ENCODE measurements at places on chromosomes 1 and 21.

DNA sequence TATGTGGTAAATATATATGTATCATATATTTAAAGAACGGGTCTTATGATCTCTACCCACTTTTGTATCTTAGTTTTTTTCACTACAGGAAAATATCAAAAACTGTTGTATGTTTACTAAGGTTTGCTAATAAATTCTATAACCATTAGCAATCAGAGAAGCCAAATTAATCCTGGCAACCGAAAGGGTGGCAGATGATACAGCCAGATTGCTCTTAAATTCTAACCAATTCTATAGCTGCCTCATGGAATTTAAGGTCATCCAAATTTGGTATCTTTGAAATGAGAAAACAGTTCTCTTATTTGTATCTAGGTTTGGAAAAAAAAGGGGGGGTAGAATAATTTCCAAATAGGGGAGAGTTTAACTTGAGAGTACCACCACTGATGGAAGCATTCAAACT, 591.2 kb downstream of the SMYD3 start:
- no peak for DNase-seq

DNA sequence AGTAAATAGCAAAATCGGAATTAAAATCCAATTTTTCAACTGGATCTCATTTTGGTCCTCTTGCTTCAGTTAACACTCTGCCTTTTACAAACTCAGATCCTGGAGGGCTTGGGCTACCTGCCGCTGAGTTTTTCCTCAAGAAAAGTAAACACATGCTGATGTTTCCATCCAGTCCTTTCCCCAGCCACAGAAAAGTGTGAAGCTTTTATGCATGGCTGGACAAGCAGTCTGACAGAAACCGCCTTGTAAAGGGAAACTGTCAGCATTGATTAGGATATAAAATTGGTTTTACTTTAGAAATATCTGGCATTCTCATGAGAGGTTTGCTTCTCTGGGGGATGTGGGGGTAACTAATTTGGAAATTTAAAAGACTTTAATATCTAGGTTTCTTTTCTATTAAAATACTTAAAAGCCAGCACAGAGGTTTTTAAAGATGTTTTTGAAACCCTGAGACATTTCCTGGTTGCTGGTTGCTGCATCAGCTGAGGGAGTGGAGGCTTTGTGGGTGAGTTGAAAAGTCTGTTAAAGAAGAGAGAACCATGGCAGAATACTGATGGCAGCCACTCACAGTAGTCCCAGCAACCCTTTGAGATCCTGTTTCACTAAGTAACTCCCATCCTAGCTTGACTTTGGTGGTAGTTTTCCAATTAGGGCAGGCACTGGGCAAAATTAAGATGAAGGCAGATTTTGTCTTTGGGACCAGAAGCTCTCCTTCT, 238.3 kb downstream of the PAPPA2 start:
- DNase-seq = no peak

DNA sequence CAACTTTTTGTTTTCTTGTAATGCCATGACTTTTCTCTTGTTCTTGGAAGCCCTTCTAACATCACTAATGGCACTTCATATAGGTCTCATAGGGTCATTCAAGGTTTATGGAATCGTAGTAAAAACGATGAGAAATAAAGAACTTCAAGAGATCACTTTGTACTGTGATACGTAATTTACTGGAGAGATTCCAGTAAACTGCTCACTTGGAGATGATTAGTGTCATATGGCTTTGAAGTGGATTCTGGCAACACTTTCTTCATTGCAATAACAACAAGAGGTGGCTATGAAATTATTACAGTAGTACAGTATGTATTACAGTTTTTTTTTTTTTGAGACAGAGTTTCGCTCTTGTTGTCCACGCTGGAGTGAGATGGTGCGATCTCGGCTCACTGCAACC, 103.4 kb downstream of the RUSC1 start:
- no peak for DNase-seq

DNA sequence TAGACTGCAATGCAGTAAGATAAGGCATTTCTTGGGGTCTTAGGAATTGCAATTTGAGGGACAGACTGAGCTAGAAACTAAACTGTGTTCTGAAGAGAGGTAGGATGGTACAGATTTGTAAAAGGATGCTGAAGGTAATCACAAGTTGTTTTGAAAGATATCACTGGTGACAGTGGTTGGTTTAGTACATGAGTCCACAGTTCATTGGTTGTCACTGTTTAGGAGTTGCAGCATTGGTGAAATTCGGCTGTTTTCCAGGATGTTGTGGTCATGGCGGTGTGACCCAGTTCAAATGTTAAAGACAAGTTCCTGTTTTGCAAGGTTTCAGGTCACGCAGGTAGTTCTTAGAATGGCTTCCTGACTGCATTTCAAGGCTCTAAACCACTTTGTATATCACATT, 292.8 kb upstream of the B3GALT2 start:
- peak; percentile 55 for DNase-seq

- DNase-seq = no peak
Observed at GRCh38 chr1:211133393-211133835, 534 bp downstream of the KCNH1 start.

DNA sequence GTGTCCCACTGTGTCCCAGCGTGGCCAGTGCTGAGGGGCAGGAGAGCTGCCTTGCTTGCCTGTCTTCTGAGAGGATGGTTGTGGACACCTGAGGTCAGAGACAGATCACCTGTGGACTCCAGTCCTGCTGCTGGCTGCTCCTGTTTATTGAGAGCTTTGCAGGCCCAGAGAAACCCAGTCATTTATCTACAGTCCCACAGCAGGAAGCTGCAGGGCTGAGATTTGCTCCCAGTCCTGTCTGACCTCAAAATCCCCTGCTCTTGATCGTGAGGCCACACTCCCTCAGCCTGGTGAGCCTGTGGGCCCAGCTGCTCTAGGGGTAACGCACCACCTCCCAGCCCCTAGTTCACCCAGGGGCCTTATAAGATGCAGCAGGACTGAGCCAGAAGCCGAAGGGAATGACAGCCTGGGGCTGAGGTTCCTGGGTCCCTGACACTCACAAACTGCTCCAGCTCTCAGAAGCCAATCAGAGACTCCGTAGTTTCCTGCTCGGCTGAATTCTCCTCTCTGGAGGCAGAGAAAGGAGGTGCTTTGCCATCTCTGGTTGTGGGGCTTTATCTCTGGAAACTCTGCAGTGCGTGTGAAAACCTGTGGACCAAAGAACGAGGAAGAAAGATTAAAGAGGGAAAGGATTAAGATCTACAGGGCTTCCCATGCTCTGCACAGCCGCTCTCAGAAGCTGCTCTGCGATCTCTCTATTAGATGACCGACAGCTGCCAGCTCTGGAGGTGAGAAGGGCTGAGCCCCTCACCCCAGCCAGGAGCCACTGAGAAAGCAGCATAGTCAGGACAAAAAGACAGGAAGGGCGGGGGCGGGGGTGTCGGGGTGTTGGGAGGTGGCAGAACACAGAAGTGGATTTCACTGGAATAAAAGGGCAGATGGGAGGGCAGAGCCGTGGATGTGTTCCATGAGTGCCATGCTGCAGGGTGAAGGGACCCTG, 39.1 kb downstream of the UBIAD1 start:
- no peak for DNase-seq

DNA sequence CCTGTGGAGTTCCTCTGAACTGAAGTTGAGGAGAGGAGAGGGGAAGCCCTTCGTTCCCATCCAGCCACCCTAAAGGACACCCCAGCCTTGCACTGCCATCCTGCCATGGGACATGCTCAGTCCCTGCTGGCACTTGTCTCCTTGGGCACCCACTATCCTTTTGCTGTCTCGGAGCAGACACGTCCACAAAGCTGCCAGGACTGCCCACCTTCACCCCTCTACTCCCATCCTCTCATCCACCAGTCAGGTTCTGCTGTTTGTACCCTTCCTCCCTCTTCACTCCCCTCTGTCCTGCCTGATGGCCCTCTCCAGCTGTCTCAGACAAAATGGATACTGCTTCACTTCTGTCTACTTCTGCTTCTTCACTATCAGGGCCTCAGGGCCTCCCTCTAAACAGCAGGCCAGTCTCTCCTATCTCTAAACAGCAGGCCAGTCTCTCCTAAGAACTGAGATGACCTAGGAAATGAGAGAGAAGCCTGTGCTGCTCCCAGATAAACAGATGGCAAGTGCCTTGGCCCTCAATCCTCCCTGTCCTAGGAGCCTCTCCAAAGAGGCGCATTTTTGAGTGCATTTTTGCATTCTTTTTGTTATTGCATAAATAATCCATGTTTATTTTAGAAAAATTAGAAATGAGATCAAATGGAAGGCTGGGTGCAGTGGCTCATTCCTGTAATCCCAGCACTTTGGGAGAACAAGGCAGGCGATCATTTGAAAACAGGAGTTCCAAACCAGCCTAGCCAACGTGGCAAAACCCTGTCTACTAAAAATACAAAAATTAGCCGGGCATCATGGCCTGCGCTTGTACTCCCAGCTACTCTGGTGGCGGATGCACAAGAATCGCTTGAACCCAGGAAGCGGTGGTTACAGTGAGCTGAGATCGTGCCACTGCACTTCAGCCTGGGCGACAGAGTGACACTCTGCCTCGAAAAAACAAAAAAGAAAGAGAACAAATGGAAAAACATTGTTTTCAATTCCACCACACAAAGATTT, 4.4 kb upstream of the PYCR2 start:
- DNase-seq = peak; percentile 45

DNA sequence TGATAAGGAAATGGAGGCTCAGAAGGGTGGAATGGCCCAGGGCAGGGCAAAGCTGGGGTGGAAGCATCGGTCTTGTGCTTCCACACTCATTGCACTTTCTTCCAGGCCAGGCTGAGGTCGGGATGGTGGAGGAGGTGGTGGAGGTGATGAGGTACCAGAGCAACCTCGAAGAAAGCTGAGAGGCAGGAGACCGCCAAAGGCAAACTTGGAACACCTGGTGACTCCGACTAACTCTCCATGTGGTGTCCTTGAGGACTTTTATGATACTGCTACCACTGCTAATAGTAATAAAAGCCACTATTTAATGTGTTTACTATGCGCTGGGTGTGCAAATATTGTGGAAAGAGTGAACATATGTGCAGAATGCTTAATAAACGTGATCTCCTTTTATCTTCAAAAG, 16.9 kb upstream of the BTG2 start:
- DNase-seq = no peak

GRCh38 chr1:245512181-245512888, 357.6 kb downstream of the KIF26B start:
- no peak for DNase-seq

- no peak for DNase-seq
Observed at GRCh38 chr1:178122283-178122682, 28.4 kb downstream of the RASAL2 start.

GRCh38 chr1:197980457-197980856, 63.3 kb downstream of the LHX9 start:
- no peak for DNase-seq

DNA sequence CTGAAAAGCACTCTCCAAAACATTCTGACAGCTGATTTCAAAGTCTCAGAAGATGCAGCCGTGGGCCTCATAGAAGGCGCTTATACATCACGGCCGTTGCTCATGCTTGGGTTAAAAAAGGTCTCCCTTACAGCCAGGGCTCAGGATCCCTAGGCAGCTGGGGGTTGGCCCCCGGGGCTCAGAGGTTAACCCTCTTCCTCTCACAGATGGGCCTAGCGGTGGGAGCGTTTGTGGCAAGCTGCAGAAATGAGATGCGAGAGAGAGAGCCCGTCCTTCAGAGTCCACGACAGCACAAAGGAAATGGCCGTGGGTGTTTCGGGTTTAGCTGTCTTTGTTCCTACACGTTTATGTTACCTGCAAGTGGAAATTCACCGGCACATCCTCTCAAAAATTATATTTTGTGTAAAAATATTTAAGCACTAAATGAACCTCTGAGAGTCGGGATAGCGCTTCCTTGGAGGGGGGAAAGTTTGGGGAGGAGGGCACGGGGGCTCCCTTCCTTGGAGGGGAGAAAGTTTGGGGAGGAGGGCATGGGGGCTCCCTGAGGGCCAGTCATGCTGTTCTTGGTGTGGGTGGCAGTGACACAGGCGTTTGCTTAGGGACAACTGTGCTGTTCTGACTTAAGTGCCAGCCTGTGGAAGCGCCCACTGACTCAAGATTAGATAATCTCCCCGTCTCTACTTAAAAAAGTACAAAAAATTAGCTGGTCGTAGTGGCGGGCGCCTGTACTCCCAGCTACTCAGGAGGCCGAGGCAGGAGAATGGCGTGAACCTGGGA, 20.5 kb upstream of the PRDM15 start:
- peak; percentile 62 for DNase-seq

- DNase-seq = no peak
Observed at GRCh38 chr1:219710529-219711194, 97.8 kb upstream of the ZC3H11B start.

DNA sequence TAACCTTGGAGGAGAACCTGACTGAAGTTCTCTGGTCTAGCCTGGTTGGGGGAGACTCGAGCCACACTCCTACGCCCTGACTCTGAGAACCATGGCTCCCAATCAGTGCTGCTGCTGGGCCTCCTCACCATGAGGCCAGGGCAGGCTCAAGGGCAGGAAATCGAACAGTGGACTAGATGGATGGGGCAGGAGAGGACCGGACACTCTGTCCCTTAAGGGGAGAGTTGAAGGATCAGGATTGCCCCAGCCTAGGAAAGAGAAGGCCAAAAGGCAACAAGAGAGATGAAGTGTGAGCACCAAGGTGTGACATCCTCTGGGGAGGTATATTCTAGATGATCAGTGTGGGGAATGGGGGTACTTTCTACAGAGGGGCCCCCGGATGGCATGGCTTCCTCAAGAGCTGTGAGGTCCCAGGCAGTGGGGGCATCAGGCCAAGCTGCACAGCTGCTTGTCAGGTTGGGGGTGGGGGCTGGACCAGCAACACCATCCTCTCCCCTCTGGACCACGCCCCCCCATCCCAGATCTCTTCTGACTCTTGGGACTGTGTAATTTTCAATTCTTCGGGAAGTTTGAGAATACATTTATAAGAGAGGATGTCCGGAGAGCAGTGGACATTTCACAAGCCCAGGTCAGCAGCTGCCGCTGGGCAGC, 34.0 kb downstream of the MX1 start:
- no peak for DNase-seq

DNA sequence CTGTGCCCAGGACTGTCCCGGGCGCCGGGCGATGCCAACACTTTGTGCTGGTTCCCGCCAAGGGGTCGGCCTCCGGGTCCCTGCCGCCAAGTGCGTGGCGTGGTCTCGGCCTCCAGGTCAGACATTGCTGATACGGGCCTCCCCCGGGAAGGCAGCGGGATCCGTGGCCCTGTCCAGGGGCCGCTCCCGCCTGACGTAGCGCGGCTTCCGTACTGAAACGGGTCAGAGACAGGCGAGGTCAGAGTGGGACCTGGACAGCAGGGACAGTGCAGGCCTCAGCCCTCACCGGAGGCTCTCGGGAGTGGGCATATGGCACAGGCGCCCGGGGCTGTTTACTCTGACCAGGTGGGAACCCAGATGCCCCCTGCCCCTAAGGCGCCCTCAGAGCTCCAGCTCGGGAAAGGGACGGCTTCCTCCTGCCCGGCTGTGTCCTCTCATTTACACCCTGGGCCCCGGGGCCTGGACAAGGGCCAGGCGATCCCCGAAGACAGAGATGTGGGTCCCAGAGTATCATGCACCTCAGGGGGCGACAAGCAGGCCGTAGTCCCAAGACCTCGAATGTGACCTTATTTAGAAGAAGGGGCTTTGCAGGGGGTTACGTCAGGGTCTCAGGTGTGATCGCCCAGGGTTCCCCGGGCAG, 8.8 kb upstream of the RNF223 start:
- DNase-seq = peak; percentile 30

DNA sequence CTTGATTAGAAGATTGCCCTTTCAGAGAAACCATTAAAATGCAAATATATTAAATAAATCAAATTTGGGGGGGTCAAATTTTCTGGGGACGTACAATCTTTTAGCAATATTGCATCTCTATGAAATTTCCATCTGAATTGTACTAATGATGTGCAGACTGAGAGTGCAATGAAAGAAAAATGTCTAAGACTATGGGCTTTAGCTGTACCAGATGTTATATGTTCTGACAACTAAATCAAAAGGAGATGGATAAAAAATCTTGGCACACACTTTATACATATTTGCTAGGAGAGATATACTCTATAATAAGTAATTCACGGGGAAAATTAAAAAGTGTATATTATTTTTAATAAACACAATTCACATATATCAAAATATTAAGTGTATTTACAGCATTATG, 13.0 kb upstream of the PLPPR5 start:
- no peak for DNase-seq

All from activated T-cell treated with anti-CD3 and anti-CD28 coated beads, Interleukin-2, amount 50 U/mL, for 24 hours (primary cell).